CD4-positive, alpha-beta T cell treated with Interleukin-21 for 1 hour (primary cell): ENCODE measurements at places on chromosomes 2 and 18.

DNA sequence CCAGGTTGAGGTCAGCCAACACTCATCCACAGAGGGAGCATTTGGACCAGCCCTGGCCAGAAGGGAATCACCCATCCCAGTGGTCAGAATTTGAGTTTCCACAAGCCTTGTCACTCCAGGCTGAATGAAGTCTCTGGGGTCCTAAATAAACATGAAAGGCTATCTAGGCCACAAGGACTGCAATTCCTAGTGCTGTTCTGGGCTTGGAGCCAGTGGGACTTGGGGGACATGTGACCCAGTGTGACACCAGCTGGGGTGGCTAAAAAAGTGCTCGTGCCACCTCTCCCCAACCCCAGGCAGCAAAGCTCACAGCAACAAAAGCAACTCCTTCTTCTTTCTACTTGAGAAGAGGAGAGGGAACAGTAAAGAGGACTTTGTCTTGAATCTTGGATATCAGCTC, 91.7 kb downstream of the MDH1 start:
- DNase-seq = no peak

GRCh38 chr18:70234667-70235459, 29.4 kb upstream of the RTTN start:
- no peak for DNase-seq

DNA sequence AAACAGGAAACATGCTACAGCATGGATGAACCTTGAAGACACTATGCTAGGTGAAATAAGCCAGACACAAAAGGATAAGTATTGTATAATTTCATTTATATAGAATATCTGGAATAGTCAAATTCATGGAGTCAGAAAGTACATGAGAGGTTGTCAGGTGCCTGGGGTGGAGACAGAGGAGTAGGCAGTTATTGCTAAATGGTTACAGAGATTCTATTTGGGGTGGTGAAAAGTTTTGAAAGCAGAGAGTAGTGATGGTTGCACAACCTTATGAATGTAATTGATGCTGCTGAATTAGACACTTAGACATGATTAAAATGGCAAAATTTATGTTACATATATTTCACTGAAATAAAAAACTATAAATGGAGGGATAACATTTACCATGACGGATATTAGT, 197.4 kb downstream of the VAPA start:
- no peak for DNase-seq

DNA sequence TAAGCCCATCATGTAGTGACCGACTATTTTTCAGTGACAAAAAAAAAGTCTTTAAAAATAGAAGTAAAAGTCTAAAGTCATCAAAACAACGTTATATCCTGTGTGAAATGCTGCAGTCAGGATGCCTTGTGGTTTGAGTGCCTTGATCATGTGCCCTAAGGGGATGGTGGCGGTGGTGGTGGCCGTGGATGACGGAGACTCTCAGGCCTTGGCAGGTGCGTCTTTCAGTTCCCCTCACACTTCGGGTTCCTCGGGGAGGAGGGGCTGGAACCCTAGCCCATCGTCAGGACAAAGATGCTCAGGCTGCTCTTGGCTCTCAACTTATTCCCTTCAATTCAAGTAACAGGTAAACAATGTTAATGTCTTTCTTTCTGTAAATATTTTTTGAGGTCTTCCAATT, at the start of gene CD28:
TSS of gene CD28 (plus strand) at position 237 of the 400 bp plus-strand sequence. CDS start at position 295, 58 bp downstream.
- peak; percentile 92 for DNase-seq

- DNase-seq = no peak
Measured at GRCh38 chr2:23124214-23124750, 260.7 kb upstream of the KLHL29 start.

DNA sequence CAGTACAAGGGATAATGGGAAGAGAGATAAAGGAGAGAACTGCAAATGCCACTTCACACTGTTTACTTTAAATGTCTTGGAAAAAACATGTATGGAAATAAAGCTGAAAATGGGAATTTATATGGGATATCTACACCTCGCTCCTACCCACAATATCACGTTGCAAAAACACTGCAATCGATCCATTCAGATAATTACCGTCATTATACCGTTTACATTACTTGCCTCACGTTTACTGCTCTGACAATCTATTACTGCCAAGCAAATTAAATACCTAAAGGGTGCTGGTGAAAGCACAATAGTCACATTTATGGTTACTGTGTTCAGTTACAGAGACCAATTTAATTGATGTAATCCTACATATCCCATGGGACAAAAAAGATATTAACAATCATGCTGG, 214.7 kb upstream of the LYPD1 start:
- DNase-seq = no peak

DNA sequence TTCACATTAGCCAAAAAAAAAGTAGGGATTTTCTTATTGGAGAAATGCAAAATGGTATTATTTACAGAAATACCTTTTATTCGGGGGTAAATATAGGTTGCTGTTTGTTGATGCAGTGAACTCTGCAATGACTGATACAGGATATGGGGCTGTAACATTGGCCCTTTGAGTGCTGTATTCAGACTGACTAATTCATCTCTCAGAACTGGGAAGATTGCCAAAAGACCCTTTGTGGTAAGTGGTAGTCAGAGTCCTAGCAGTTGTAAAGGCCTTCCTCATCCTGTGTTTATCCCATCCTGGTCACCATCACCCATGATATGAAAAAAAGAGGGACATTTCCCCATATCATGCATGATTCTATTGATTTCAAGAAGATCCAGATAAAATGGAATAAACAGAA, 14.0 kb upstream of the DCC start:
- no peak for DNase-seq

DNA sequence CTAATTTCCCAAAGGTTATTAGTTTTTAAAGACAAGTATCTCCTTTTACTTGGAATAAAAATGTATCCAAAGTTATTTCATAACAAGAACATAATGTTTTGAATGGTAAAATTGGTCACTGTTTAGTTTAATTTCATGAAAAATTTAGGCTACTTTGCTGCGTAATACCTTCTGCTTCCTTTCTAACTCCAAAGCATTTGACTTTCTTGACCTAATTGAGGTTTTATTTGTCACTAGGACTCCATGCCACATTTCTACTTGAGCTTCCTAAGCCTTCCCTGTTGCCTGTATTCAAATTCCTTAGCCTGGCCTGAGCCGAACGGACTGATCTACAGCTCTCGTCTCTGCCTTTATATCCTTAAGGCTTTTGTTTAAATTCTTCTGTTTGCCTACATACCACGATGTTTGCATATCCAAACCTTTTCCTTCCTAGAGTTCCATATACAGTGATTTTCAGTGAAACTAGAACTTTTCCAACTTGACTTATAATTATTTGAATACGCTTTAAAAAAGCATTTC, 25.1 kb downstream of the ARMC9 start:
- DNase-seq = no peak

GRCh38 chr2:54632733-54633692, 90.4 kb upstream of the EML6 start:
- DNase-seq = no peak

DNA sequence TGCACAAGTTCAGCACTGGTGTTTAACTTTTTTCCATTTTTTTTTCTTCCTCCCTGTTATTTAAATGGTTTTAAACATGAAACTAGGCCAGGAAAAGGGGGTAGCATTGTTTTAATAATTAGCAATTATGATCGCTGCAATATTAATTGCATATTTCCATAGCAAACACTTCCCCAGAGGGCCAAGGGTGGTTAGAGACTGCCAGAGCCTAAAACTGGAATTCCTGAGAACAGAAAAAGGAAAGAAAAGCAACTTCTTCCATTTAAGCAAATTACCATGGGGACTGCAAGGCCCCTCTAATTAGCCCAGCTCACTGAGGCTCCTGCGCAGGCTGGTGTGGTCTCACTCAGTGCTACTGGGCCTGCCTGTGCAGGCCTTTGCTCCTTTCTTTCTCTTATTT, 201.5 kb downstream of the SMAD2 start:
- DNase-seq = no peak
